ENCODE measurements at places on chromosomes 4 and X.

DNA sequence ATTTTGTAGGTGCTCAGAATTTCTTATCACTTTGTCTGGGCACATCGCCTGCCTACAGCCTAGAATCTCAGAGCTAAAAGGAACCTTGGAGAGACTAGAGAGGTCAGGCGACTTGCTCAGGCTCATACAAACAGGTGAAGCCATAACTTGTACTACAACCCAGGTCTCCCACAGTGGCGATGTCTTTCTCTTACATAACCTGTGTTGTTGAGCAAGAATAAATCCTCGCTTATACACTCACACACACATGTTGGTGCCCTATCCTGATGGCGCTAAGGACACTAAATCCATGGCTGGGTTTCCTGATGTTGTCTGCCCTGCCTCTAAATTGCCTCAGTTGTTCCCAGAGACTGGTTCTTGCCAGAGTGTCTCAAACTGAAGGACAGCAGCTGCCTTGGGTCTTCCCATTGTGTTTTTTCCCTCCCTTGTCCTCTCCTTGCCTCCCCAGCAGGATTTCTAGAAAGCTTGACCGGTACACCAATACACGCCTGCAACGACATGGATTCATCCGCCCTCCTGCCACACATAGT, 1.6 kb downstream of the TSC22D3 start:
- no peak for DNase-seq

DNA sequence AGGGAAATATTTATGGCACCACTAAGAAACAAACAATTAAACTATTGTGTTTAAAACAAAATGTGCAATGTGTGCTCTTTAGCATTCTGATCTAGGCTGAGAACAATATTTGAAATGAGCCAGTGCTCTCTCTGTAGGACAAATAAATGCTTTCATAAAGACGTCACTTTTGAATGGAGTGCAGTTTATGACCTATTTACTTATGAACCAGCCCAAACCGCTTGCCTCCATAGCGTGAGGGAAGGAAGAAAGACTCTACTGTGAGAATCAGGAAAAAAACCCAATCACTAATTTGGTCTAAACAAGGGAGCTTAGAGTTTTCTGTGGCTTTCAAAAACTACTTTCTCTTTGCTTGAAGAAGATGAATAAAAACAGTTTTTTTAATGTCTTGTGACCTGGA, 39.4 kb downstream of the SAT1 start:
- no peak for DNase-seq

- no peak for DNase-seq
These were observed 10.7 kb downstream of the SEC24B start for GRCh38 chr4:109444182-109444844.

DNA sequence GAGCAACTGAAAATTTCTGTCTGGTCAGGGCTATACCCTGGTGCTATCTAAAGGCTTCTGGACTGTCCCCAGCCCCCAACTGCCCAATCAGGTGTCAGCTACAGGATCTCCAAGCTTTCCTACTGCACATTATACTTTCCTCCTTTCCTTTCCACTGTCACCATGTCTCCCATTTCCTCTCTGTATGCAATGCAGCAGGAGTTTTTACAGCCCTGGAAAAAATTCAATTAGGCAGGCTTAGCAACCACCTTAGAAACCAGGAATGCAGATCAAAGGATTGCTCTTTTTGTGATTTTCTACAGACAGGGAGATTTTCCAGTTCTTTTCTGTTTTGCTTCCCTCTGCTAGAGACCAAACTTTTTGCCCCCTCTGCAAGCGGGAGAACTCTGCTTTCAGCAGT, 6.0 kb upstream of the NAF1 start:
- no peak for DNase-seq

DNA sequence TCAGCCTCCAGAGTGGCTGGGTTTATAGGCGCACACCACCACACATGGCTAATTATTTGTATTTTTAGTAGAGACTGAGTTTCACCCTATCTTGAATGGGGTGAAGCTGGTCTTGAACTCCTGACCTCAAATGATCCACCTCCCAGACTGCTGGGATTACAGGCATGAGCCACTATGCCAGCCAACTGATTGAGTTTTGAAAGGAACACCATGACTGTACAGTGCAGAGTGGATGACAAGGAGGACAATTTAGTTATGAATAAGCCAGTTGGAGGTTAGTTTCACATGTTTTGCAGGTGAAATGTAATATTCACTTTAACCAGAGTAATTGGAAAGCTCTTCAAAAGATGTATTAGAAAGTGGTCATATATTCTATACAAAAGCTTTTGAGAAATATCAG, 60.8 kb downstream of the PCDH18 start:
- DNase-seq = no peak

DNA sequence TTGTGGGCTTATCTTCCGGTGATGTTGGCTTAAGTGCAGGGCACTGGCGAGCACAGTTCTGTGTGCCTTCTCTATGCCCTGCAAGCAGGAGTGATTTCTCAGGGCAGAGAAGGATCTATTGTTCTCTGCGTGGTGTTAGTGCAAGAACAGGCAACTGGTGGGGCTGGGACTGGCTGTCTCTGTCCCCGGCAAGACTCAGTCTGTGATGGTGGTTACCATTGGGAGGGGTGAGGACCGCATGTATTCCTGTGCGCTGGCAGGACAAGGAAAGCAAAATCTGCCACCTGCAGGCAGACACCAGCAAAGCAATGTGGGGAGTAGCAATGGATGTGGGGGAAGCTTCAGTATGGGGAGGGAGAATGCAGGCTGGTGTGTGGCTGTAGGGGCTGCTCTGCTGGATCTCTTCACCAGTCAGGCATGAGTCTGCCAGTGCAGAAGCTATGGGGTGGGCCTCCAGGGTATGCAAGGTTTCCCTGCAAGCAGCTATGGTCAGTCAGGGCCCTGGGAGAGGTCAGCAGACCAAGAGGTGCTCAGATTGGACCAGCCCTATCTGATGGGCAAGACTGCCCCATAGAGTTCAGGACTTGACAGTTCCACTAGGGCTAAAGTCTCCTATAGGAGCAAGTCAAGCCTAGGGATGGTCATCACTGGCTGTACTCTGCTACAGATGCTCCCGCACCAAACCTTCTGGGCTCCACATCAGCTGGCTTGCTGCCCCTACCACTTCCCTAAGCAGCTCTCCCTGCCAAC, 16.8 kb downstream of the PF4 start:
- no peak for DNase-seq

DNA sequence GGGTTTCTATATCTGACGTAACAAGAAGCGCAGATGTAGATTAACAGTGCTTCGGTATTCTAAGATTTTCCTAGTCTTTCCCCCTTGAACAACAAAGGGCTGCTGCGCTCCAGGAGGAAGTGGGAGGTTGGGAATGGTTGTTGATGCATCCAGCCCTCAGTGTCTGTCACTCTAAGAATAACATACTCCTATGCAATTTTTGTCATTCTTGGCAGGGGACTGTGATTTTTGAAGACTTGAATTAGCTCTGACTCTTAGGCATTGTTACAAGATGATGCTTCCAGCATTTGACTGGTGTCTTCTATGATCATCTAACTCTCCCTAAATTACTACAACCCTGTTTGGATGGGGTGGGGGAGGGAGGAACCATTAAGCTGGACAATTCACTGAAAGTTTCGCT, 394.2 kb downstream of the ARHGAP24 start:
- no peak for DNase-seq

DNA sequence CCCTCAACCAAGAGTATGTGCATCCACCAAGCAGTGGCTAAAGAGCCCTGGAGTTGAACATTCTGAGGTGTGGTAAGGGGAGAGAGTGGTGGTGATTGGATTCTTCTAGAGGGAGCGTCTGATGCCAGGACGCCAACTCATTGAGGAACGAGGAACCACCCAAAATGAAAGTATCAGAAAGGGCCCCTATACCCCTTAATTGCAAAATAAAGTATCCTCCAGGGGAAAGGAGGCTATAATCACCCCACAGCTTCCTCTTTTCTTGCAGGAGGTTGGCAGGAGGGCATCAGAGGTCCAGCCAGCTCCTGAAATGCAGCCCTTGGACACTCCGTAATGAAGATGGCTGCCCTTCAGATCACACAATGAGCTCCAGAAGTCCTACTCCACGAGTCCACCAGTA, 5.3 kb upstream of the KIAA1210 start:
- no peak for DNase-seq

GRCh38 chrX:78769946-78770345, 22.4 kb downstream of the LPAR4 start:
- no peak for DNase-seq

DNA sequence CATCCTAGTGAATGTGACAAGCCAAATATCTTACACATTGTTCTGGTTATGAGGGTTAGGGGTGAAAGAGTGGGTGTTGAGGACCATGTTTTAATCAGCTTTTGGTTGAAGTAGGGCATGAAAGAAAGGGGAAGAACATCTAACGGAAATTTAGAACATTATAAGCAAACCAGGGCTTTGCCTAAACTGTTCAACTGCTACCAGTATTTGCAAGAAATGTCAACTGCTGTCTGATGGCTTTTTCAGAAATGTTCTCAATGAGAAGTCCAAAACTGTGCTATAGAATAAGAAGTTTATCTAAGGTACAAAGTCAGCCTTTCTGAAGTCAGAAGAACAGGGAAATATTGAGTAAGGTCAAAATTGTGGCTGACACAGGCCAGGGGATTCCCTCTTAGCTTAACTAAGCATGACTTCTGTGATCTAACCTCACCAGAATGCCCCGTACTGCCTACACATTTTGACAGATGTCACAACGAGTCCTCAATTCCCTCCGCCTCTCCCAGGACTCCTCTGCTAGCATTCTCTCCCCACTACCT, 67.1 kb downstream of the DTHD1 start:
- no peak for DNase-seq

GRCh38 chr4:78811034-78811433, 34.9 kb downstream of the BMP2K start:
- DNase-seq = no peak

DNA sequence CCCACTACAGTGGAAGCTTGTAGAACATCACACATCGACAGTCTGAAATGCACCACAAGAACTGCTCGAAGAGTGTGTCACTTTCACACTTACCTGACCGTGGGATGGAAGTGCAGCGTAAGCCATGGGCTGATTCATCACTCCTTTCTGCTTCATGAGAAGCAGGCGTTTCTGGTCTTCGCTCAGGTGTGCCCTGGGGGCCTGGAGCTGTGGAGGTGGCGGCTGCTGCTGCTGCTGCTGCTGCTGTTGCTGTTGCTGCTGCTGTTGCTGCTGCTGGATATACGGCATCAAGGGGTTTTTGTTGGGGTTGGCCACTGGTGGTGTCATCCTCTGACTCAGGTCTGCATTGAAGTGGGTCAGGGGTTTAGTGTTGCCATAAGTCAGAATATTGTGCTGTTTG, 223.6 kb downstream of the MGST2 start:
- no peak for DNase-seq

DNA sequence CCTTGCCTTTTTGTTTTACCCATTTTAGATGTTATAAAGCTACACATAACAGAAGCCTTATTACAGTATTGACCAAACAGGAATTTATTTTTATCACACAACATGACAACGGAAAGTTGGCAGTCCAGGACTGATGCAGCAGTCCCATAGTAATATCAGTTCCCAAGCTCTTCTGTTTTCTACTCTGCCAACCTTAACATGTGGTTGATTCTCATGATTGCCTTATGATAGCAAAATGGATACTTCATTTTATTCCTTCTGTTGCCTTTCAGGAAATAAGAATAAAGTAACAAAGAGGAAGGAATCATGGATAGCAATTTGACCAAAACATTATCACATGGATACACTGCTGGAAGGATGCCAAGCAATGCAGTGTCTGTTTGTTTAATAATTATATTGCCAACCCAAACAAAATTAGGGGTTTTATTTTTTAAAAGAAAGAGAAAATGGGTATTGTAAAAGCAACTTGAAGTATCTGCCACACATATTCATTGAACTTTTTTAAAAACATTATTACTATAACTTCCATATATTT, 275.7 kb downstream of the STPG2 start:
- no peak for DNase-seq

Measured in mesothelial cell of epicardium (in vitro differentiated cells).